Renal cortex interstitium (tissue), 15 donors: ENCODE measurements at places on chromosomes 7 and 10. TPM values are rescaled to one million over a fixed set of nuclear protein-coding genes. Genes with fewer than 3 reads are reported as not detected.

The TMEM236 gene
- polyA plus RNA-seq = 0.20 TPM

The ZNF746 gene
- 14.2 TPM for polyA plus RNA-seq

GRCh38 chr7:105454921-105455320 is 66.2 kb upstream of the SRPK2 start:
- no peak for DNase-seq

DNA sequence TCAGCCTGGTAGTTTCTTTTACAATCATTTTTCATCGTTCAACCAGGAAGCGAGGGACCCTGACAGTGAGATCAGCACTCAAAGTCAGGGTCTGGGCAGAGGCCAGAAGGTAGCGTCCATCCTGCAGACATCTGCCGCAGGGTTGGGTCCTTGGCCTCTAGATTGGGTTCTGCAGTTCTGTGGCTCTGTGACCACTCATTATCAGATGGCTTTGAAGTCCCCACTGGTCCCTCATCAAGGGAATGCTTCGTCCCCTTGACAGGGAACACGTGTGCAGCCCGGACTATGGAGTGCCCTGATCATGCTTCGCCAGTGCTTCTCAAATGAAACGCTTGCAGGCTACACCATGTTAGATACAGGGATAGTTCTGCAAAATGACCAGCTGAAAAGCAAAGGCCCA is 64.1 kb downstream of the FRMPD2 start:
- DNase-seq = no peak

- DNase-seq = no peak
These were observed 96.1 kb downstream of the NKX6-2 start for GRCh38 chr10:132689721-132690360.

DNA sequence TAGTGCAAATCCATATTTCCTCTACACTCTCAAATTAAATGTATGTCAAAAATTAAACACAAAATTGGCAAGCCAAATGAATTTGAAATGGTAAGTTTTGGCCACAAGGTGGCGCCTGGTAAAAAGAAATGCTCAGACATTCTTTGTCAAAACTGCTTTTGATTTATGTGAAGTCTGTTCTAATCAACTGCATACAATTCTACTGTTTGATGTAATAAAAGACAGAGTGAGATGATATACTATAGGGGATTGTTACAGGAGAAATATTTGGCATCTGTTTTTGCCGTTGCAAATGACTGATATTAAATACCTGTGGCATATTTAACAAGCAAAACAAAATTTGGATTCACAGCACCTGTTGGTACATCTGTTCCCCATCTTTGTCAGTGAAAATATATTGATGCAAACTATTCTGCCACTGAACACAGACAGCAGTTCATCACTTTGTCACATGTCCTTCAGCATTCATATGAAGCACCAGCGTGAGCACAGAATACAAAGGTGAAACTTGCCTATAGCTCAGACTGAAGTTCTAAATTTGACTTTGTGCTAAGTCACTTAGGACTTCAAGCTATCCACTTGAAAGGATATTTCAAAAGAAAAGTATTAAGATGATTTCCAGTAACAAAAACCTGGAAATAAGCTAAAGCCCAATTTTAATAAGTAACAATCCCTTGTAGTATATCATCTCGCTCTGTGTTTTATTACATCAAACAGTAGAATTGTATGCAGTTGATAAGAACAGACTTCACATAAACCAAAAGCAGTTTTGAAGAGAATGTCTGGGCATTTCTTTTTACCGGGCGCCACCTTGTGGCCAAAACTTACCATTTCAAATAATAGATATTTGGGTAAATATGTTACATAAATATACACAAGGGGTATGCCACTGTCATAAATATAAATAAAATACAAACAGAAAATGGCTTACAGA is 10.2 kb upstream of the CH25H start:
- peak; percentile 37 for DNase-seq

- no peak for DNase-seq
These were observed 210.0 kb upstream of the LYZL1 start for GRCh38 chr10:29078919-29079318.

DNA sequence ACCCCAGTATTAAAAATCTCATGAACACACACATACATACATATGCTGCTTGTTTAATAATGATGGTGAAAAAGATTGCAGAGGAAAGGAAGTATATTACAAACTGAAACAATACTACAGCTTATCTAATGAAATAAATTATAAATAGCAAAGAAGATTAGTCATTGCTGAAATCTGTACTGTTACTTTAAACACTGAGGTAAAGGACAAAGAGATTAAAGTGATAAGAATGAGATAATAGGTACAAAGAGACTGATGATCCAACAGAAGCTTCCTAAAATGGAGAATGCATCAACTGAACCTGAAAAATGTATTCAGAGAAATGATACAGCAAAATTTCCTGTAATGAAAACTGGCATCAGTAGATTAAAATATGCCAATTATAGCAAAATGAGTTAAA is 91.5 kb upstream of the KCND2 start:
- no peak for DNase-seq
